Activated CD8-positive, alpha-beta memory T cell treated with anti-CD3 and anti-CD28 coated beads, Interleukin-2, amount 10 ng/mL, durations not matched to agents 7 days and 5 days (primary cell): ENCODE measurements at places on chromosomes 12 and 14. TPM values are rescaled to one million over a fixed set of nuclear protein-coding genes. Genes with fewer than 3 reads are reported as not detected.

The P2RX2 gene
- not detected for total RNA-seq

The SLC4A8 gene
- 9.2 TPM for total RNA-seq

The NACA gene
- 803 TPM for total RNA-seq

The SOAT2 gene
- 5.9 TPM for total RNA-seq
